ENCODE measurements at places on chromosomes 13 and 19.

GRCh38 chr19:46080561-46080960 is 39.8 kb upstream of the IGFL4 start:
- DNase-seq, result no peak

GRCh38 chr13:108220041-108220440 is 1.8 kb downstream of the ABHD13 start:
- DNase-seq, result no peak

- no peak for DNase-seq
Observed at GRCh38 chr13:66425741-66426140, 804.4 kb downstream of the PCDH9 start.

GRCh38 chr19:2047449-2048103 is 3.5 kb downstream of the MKNK2 start:
- no peak for DNase-seq

GRCh38 chr13:79442221-79442620 is 36.2 kb upstream of the RBM26 start:
- DNase-seq, result no peak

- DNase-seq, result peak; percentile 67
Observed at GRCh38 chr13:20301403-20302071, 69.4 kb upstream of the GJB6 start.

DNA sequence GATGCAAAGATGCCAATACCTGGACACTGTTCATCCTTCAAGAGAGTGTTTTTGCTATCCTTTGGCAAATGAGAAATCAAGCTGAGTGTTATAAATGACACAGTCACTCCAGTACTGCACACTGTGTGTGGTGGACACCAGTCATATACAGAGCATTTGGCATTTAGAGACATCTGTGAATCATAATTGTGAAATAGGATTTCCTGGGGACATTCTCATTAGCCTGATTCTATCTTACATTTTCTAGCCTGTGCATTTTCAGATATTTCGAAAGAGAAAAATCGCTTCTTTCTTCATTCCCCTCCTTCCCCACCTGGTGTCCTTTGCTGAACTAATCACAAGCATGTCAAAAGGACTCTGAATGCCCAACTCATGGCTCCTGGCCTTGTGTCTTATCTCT is 781.0 kb upstream of the ARGLU1 start:
- DNase-seq, result no peak

- DNase-seq, result no peak
Observed at GRCh38 chr19:54653181-54653809, 9.5 kb upstream of the LILRB4 start.

GRCh38 chr13:51481656-51482055 is 28.8 kb upstream of the INTS6 start:
- DNase-seq, result no peak

GRCh38 chr19:56660381-56661107 is 11.0 kb downstream of the ZNF835 start:
- DNase-seq, result no peak

DNA sequence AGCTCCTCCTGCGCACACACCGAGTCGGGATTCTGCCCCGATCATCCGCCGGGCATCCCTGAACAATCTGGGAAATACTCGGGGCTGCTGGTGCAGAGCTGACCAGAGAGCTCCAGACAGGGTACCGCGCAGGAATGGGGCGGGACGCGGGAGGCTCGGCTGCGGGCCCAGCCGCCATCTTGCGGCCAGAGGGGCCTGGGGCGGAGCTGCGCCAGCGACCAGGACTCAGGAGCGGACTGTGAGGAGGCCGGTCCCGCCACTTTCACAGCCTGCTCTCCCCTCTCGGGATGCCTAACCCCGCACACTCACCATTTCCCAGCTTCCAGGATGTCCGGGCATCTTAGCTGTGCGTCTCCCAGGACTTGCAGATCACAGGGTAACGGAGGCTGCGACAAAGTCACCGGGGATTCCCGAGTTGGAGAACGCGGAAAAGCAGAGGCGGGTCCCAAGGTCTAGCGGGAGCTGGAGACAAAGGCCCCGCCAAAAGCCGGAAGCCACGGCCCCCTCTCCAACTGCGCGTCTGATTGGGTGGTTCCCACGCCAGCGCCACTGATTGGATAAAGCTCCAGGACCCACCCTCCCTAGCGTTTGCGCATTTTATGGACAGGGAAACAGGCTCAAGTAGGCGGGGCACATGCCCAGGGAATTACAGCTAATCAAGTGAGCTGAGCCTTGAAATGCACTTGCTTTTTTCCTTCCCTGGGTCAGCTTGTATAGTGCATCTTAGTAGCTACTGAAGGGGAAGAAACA is 15.8 kb upstream of the ZNF43 start:
- DNase-seq, result peak; percentile 98

DNA sequence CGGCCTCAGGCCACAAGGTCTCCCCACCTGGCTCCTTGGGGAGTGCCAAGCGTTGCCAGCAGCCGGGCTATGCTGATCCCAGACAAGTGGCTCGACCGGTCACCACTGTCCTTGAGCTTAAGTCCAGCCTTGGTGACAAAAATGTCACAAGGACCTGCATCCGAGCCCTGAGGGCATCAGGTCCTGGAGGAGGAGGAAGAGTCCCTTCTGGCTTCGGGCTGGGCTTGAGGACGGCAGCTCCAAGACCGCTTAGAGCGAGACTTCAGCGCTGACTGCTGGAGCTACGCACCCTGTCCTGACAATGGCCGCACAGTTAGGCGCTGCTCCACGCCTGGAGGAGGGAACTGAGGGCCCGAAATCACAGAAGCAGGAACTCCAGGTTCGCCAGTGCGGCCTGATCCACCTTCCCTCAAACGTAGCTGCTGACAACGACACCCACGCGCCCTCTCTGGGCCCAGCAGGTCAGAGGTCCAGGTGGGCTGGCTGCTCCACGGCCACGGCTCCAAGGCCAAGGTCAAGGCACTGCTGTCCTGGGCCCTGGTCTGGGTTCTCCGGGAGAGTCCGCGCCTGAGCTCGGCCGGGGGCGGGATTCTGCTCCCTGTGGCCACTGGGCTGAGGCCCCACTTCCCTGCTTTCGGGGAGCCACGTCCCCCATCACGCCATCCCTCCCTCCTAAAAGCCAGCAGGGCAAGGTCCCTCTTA is 7.0 kb downstream of the SBNO2 start:
- no peak for DNase-seq

GRCh38 chr19:1811942-1812425 is at the start of gene ATP8B3:
ATP8B3 (minus strand) TSS chr19:1812276; CDS start chr19:1811736, 540 bp downstream.
- no peak for DNase-seq

GRCh38 chr19:33152176-33152575 is 20.3 kb downstream of the WDR88 start:
- DNase-seq, result no peak

- DNase-seq, result no peak
Observed at GRCh38 chr13:46304546-46304945, 82.5 kb downstream of the RUBCNL start.

DNA sequence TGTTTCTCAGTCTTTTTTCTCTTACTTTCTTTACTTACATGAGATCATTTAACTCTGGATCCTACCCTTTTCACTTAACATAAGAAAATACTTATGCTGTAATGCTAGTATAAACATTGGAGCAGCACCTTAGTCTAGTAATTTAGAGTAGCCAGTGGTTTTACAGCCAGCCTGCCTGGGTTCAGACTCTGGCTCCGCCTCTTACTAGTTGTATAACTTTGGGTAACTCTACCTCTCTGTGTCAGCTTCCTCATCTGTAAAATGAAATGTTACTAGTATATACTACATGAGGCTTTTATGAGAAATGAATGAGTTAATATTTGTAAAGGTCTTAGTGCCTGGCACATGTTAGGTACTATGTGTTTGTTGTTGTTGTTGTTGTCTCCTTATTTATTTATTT is 5.6 kb downstream of the CDADC1 start:
- no peak for DNase-seq

GRCh38 chr19:40147693-40148347 is 43.4 kb upstream of the MAP3K10 start:
- no peak for DNase-seq

- DNase-seq, result no peak
Observed at GRCh38 chr19:15320116-15320515, 12.2 kb downstream of the BRD4 start.

- no peak for DNase-seq
Observed at GRCh38 chr19:12687496-12688196, at the start of gene GNG14. GNG14 (plus strand) TSS chr19:12687998; CDS start chr19:12688049, 51 bp downstream.

DNA sequence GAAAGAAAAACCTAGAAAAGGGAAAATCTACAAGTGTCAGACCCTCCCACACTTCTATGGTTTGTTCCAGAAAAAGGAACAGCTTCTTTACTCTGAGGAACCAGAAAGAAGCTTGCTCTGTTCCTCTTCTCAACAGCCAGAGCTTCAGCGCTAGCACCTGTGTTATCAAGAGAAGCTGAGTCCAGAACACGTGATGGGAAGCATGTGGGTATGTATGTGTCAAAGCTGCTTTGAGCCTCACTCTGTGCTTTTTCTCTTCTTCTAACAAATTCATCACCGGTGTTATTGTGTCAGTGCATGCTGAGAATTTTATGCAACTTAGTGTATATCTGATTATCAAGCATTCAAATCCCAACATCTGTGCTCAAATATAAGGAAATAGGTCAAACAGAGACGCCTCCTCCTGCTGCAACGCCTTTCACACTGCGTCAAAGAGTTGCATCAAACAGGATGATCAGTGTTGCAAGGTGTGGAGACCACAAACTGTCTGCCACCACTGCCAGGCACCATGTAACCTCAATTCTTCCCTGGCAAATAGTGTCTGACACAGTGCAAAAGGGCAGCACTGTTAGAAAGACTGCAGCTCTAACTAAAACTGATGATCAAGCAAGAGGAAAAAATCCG is 83.9 kb downstream of the LRRC63 start:
- no peak for DNase-seq

DNA sequence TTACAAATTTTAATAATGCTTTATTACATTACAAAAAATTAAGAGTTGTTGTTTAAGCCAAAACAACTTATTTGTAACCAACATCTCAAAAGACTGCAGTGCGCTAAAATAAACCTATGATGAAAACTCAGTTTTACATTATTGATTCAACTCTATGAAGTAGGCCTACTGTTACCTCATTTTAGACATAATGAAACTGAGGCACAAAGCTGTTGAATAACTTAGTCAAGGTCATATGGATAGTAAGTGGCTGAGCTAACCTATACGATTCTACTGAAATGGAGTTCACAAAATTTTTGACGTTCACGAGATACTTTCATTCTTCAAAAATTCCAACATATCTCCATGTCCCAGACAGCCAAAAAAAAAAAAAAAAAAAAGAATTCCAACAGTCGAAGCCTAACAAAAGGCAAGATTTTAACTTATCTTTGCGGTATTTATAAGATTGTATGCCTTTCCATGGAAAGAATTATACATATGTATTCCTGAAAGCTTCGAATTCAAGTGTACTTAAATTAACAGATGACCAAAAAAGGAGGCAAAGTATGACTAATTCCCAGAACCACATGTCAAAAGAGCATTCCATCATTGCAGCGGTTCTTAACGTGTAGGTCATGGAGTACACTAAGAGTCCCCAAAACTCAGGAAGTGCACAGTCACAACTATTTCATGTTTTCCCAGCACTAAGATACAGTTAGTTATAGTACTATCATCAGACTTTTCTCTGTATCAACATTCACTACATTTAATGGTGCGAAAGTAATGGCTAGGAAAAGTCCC is 69.4 kb downstream of the PSPC1 start:
- DNase-seq, result no peak

DNA sequence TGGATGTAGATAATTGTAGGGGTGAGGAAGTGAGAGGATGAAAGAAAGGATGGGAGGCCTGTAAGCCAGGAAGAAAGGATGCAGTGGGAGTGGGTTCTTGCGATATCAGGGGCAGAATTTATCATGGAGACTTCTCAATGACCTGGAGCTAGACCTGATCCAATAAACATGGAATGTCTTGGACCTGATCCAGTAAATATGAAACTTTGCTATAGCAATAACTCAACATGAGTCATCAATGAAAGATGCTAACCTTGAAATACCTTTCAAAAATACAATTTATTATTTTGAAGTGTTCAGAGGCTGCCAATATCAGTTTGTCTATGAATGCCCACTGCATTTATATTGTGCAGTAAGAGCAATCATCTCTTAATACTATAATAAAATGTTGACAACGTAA is 279.5 kb downstream of the POU4F1 start:
- DNase-seq, result no peak

- DNase-seq, result no peak
Observed at GRCh38 chr13:106464076-106464475, 71.4 kb downstream of the EFNB2 start.

- DNase-seq, result no peak
Observed at GRCh38 chr19:19179548-19180441, 9.7 kb upstream of the MEF2B start.

- DNase-seq, result no peak
Observed at GRCh38 chr19:51652266-51652665, 5.6 kb upstream of the SIGLEC14 start.

- no peak for DNase-seq
Observed at GRCh38 chr19:51750400-51751094, 1.1 kb downstream of the FPR1 start.

DNA sequence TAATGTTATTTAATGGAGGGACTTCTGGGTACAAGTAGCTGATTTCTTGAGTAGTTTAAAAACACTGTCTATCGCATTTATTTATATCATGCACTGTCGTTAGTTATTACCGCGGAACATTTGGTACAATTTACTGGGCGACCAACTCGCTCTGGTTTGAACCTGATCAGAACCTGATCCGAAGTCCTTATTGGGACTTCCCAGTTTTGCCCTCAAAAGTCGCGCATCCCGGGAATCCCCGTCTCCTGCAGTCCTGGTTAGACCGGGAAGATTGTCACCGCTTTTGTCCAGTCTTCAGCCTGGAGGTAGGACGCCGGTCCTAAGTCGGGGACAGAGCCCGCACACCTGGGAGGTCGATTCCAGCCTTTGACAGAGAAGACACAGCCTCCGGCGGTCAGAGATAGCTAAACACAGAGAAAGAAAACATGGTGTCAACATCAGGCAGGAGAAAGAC is 694 bp downstream of the CLN5 start:
- DNase-seq, result peak; percentile 68

GRCh38 chr19:5108123-5108596 is 139.2 kb downstream of the KDM4B start:
- no peak for DNase-seq

DNA sequence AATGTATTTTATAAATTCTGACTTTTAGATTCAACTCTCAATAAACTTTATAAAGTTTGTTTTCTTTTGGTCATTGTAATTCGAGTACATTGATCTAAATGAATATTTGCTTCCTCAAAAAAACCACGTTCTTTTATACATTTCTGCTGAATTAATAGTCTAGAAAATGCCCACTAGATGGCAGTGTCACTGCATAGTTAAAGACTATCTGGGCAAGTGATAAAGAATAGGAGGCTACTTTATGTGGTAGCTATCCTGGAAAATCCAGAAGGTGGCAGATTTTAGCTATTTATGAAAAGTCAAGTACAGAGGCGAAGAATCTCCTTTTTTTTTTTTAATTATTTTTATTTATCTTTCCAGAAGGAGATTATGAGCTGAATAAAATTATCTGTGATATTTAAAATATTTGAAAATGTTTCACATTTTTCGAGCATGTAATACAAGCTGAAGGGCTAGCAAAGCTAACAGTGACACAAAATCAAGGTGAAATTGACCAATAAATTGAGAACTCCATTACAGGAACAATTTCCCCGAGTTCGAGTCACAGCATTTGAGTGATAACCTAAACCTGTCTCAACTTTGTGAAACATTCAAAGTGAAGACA is 221.8 kb downstream of the OLFM4 start:
- DNase-seq, result no peak
